ENCODE measurements at places on chromosomes 3 and 15.

DNA sequence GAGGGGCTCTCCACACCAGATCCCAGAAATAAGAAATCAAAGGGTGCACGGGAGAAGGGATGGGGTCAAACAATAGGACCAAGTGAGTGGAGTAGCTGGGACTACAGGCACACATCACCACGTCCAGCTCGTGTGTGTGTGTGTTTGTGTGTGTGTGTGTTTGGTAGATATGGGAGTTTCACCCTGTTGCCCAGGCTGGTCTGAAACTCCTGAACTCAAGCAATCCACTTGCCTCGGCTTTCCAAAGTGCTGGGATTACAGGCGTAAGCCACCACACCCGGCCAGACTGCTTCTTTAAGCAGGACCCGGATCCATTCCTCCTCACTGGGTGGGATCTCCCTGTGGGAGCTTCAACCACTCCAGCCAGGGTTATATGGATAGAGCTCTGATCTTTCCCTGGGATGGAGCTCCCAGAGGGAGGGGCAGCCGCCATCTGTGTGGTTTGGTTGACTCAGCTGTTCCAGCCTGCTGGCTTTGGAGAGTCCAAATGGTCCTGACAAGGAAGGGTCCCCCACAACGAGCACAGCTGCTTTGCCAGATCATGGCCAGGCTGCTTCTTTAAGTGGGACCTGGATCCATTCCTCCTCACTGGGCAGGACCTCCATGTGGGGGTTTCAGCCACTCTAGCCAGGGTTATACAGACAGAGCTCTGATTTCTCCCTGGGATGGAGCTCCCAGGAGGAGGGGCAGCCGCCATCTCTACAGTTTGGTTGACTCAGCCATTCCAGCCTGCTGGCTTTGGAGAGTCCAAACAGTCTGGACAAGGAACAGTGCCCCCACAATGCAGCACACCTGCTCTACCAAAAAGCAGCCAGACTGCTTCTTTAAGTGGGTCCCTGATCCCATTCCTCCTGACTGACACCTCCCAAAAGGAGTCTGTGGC lies 9.1 kb upstream of the AVEN start:
- DNase-seq, result no peak

DNA sequence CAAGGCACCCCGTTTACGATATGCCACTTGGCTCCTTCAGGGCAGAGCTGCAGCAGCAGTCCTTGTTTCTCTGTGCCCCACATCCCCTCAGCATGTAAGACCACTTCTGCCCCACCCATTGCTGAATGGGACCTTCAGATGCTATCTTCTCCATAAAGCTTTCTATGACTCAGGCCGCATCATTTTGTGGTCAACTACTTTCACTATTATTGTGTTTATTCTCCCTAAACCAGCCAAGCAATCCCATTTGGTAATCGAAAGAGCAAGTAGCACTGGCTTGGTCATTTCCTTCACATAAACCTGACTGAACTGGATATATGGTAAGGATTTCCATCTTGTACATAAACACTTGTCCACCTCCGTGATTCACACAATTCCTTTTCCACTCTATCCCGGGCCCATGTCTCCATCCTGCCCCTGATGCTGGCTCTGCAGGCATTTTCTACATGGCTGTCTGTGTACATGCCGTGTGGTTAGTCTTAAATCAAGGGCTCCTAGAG lies 25.7 kb downstream of the LIPC start:
- DNase-seq, result no peak

GRCh38 chr15:101078669-101079323 lies 159.6 kb downstream of the LRRK1 start:
- DNase-seq, result no peak

- DNase-seq, result no peak
Measured at GRCh38 chr3:72907131-72907711, 19.4 kb downstream of the GXYLT2 start.

GRCh38 chr3:52172262-52172757 lies 18.1 kb upstream of the POC1A start:
- no peak for DNase-seq

DNA sequence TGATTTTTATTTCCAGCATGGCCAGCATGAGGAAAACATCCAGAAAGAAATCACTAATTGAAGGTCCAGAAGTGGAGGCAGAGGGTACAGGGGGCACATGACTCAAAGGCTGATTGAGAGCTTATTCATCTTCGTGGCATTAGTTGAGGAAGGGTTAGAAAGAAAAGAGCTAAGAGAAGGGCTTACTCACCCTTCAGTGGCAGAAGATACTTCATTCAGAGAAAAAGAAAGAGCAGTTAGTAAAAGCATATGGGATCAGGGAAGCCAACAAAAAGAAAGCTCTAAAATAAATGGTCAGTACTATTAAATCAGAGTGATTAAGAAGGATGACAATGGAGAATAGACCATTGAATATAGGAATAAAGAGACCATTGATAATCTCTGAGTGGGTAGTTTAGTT lies 25.2 kb downstream of the GAP43 start:
- no peak for DNase-seq

GRCh38 chr3:185401319-185401955 lies 38.5 kb downstream of the MAP3K13 start:
- no peak for DNase-seq

DNA sequence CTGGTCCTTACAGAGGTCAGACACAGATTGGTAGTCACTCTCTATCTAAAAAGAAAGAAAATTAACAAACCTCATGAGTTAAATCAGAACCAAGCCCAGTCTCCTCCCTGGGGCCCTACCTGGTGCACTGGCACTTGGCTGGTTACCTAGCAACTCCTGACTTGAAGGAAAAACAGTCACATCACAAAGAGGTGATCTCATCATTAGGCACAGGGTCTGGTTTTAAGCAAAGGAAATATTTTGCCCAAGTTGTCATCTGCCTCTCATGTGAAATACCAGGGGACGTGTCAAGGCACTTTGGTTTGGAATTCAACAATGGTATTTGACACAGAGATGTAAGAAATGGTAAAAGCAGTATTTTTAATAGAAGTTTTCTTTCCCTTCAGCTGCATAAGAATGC lies 47.7 kb upstream of the FMN1 start:
- DNase-seq, result no peak

DNA sequence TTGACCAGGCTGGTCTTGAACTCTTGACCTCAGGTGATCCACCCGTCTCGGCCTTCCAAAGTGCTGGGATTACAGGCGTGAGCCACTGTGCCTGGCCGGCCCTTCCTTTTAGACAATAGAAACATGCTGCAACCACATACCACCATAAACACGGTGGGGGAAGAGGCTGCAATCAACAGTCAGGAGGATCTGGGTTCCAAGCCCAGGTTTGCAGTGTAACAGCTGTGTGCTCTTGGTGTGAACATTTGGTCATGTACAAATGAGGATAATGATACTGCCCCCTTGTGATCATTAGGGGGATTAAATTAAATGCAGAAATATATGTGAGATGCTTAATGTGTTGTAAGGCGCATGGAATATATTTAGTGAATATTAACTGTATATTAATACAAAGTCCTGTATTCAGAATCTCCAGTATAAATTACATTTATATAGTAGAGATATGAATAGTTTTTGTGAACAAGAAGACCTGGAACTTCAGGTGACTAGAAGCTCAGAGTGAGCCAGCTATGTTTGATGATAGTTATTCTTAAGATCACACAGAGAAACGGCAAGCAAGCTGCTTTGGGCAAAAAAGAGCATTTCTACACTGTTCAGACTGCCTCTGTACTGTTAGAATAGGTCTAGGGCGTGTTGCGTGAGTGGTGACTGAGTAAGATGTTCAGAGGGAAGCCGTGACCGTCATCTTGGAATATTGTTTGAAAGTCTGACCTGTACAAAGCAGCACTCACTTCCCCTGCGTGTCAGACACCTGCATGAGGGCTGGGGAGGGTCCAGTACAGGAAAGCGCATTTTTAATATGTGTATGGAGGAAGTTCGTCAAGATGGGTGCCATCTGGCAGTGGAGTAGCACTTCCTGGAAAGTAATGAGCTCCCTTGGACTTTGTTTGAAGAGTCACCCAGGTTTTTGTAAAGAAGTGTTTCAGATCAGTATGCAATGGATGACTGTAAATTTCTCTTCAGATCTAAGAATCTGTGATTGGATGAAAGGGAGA lies 125.8 kb downstream of the PGPEP1L start:
- no peak for DNase-seq

DNA sequence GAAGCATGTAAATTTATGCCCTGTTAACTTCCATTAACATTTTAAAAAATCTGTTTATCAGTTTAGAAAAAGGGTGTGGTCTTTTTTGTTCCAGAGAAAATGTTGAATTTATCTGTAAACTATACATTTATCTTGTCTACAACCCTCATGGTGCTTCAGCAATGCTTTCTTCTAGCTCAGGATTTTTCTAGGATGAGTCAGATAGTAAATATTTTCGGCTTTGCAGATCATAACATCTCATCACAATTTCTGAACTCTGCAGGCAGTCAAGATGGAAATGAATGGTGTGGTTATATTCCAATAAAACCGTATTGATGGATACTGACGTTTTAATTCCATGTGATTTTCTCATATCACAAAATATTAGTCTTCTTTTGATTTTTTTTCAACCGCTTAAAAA lies 70.5 kb upstream of the FOXB1 start:
- DNase-seq, result no peak
